ENCODE measurements at places on chromosomes 1 and 21.

GRCh38 chr1:163528710-163529348 is 207.1 kb downstream of the NUF2 start:
- peak; percentile 32 for DNase-seq

DNA sequence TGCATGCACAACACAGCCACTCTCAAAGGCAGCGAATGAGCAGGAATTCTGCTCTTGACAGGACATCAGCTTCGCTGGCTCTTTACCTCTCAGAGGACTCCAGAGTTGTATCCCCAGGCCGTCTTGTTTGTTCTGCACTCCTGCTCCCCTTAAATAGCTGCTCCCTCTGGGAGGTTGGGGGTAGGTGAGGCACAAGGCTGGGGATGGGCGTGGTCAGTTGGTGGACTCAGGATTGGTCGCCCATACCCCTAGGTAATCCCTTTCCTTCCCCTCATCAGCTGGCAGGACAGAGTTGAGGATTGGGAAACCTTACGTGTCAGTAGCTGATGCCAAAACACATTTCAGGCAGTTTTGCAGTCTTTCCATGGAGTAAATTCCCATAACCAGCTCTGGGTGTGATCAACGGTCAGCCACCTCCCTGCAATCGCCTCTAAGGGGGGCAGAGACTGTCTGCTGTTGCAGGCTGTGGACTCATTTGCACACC is at the start of gene PLA2G2A:
TSS of gene PLA2G2A (minus strand) at position 125 of the 484 bp plus-strand sequence. CDS start 845 bp downstream, outside the sequence.
- DNase-seq = no peak

DNA sequence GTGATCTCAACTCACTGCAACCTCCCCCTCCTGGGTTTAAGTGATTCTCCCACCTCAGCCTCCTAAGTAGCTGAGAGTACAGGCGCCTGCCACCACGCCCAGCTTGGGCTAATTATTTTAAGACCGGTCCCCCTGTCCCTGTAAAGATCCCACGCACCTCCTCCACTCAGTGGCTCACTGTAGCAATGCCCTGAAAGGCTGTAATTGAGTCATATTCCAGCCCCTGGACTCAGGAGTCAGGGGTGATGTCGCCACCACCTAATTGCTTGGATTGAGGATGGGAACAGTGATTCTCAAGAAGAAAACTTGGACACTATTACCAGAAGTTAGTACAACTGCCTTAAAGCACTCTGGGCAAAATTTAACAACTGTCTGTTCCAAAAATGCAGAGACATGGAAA is 3.1 kb upstream of the EDARADD start:
- no peak for DNase-seq

GRCh38 chr21:40686526-40686925 is 160.4 kb downstream of the DSCAM start:
- no peak for DNase-seq

DNA sequence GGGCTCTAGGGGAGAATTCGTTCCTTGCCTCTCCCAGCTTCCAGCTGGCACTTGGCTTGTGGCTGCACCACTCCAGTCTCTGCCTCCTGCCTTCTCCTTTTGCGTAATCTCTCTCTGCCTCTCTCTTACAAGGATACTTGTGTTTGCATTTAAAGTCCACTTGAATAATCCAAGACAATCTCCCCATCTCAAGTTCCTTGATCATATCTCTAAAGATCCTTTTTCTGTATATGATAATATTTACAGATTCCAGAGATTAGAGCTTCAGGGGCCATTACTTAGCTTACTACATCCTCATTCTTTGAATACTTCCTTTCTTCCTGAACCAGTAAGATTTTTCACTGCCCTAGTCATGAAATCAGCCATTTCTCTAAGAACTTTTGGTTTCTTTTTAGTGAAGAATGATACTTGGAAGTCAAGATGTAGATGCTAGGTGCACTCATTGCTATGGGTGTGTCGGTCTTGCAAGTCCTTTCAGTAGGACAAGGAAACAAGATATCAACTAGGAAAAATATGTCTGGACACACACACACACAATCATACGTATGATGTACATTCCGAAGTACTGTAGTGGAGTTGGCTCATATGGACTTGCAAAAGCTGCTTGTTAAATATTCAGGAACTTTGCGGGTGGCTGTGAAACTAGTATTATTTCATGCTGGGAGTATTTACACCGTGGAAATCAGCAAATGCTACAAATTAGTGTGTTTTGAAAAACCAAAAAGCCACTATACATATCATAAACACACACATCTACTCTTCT is 20.8 kb upstream of the RLF start:
- DNase-seq = peak; percentile 31

DNA sequence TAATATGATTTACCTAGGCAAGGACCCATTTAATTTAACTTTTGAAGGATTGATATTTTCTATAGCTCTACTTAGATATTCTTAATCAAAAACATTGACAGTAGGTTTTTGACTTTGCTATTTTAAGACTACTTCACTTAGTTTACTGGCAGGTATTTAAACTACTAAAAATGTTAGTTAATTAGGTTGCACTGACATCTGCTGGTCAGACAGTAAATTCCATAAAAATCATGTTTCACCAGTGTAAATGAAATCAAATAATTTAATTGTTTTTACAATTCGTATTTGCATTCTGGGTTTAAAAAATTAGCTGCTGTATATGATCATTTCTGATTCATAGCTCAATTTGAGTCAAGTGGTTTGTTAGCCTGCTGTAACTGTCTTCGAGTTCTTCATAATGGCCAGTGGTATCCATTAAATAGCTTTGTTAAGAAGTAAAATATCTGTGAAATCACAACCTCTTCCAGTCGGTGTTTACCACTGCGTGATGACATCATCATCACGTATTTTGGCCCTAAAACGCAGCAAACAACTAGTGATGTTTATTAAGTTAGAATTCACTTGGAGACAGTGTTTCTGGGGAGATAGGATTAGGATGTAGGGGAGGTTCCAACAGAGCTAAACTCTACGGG is 26.2 kb downstream of the EXTL2 start:
- peak; percentile 58 for DNase-seq

GRCh38 chr1:220341126-220341525 is 68.9 kb upstream of the RAB3GAP2 start:
- no peak for DNase-seq

DNA sequence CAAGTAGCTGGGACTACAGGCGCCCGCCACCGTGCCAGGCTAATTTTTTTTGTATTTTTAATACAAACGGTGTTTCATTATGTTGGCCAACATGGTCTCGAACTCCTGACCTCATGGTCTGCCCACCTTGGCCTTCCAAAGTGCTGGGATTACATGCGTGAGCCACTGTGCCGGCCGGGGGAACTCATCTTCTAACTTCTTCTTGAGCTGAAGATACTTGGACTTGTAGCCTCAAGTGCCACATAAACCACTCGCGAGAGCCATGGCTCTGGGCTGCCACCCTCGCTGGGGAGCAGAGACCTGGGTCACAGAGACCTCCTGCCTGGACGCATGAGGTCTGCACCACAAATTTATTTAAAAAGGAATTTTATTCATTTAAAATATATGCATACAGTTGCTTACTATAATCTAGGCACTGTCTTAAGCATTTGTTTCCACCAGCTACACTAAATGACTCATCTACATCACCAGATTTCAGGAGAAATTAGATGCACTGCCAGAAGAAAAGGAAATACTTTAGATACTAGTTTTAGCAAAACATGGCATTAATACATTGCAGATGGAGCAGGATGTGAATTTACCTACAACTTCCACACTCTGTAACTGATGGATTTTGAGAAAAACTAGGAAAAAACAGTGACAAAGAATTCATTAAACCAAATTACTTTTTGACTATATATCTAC is 29.9 kb upstream of the PUM1 start:
- peak; percentile 90 for DNase-seq

- no peak for DNase-seq
These were observed 6.4 kb upstream of the TNNI1 start for GRCh38 chr1:201427963-201428362.

GRCh38 chr1:40404670-40405462 is 31.3 kb downstream of the SMAP2 start:
- DNase-seq = peak; percentile 65

GRCh38 chr1:248860007-248860406 is 1.1 kb upstream of the ZNF692 start:
- no peak for DNase-seq

- peak; percentile 96 for DNase-seq
These were observed 201.0 kb downstream of the HS2ST1 start for GRCh38 chr1:87115317-87115890.

GRCh38 chr1:185561629-185562028 is 172.6 kb upstream of the HMCN1 start:
- peak; percentile 92 for DNase-seq

DNA sequence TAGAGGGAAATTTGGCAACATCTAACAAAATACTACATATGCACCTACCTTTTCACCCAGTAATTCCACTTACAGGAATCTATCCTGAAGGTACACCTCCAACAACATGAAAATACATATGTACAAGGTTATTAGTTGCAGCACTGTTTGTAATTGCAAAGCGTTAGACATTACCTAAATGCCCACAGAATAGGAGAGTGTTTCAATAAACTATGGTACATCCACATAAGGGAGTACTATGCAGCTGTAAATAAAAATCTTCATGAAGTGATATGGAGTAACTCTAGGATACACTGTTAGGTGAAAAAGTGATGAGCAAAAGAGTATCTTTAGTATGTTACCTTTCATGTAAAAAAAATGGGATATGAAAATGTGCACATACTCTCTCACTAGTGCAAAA is 126.1 kb downstream of the ACBD6 start:
- no peak for DNase-seq

DNA sequence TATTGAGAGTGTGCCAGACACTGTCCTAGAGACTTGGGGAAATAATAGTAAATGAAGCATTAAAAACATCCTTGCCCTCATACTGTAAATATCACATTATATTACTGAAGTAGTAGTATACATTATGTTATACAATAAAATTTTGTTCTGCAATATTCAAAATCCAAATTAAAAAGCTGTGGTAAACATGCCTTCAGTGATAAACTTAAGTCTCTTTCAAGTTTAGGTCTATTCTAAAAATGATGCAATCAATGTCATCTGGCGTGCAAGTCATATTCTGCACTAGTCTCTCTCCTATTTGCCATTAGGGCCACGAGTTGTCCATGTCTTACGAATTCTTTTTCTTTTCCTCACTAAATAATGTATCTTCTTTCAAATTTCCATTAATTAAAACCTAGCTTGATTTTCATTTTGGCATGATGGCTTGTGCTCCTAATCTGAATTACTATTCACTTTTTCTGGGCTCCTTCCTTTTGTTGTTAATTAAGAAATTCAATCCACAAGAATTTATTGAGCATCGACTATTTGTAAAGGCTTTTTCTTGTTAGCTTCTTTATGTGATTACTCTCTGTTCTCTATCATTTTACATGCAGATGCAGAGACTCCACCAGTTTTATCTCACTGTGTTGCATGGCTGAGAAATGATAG is 130.7 kb downstream of the COQ8A start:
- peak; percentile 29 for DNase-seq

- DNase-seq = no peak
These were observed 129.1 kb downstream of the PIK3R3 start for GRCh38 chr1:46003315-46003714.

DNA sequence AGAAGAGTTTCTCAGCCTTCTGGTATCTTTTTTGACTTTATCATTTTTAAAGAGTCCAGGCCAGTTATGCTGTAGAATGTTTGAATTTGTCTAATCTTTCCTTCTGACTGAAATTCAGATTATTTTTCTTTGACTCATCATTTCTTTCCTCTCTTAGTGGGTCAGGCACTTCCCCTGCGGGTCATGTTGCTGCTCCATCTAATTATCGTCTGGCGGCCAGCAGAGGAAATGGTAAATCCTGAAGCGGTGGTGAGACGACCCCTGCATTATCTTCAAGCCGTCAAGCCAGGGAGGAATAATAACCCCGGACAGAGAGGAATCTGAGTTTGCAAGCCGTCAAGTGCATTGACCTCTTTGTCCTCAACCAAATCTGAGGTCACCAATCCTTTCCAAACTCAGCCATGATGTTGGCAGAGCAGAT is 102.1 kb downstream of the ADSS2 start:
- DNase-seq = no peak

- no peak for DNase-seq
These were observed 161.5 kb downstream of the HLX start for GRCh38 chr1:221040691-221041285.

DNA sequence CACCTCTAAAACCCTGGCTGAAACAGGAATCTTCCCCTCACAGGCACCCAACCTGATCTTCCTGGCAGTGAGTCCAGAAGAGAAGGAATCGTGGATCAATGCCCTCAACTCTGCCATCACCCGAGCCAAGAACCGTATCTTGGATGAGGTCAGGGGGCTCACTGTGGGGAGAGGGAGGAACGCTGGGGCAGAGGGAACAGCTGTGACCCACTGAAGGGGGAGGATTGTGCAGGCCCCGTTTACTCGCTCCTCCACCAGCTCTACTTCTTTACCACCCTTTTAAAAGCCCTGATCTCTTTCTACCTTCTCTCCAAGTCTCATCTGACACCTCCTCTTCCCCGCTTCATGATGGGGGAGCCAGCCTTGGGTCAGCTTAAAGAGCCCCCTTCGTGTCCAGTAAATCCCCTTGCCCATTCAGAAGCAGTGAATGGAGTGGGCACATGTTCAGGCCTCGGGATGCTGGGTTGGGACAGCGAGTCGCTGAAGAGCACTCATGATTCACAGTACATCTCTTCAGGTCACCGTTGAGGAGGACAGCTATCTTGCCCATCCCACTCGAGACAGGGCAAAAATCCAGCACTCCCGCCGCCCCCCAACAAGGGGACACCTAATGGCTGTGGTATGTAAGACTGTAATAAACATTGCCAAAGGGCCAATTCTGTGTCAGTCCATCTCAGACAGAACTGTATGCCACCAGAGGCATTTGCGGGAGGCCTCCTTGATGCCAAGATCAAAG is 7.3 kb downstream of the PLEKHO1 start:
- peak; percentile 64 for DNase-seq

DNA sequence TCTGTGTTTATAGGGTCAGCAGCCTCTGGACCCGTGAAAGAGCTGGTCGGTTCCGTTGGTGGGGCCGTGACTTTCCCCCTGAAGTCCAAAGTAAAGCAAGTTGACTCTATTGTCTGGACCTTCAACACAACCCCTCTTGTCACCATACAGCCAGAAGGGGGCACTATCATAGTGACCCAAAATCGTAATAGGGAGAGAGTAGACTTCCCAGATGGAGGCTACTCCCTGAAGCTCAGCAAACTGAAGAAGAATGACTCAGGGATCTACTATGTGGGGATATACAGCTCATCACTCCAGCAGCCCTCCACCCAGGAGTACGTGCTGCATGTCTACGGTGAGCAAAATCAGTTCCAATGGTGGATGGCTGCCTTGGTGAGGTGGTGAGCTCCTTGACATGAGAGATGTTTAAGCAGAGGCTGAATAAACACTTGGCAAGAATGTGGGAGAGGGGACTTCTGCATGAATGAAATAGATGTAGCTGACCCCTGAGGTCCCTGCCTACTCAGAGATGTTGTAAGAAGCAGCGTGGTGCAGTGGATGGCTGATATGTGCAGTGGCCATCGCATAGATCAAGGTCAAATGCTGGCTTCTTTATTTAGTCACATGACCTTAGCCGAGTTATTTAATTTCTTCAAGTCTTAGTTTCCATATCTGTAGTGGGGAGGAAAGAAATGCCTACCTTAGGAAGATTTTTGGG is 9.3 kb downstream of the SLAMF7 start:
- DNase-seq = no peak

GRCh38 chr1:201074018-201074417 is 38.2 kb downstream of the CACNA1S start:
- no peak for DNase-seq

- DNase-seq = no peak
These were observed 153.7 kb downstream of the COL11A1 start for GRCh38 chr1:102954576-102954975.

Measured in fibroblast of upper back skin (primary cell).